ENCODE measurements at places on chromosomes 6 and 20.

DNA sequence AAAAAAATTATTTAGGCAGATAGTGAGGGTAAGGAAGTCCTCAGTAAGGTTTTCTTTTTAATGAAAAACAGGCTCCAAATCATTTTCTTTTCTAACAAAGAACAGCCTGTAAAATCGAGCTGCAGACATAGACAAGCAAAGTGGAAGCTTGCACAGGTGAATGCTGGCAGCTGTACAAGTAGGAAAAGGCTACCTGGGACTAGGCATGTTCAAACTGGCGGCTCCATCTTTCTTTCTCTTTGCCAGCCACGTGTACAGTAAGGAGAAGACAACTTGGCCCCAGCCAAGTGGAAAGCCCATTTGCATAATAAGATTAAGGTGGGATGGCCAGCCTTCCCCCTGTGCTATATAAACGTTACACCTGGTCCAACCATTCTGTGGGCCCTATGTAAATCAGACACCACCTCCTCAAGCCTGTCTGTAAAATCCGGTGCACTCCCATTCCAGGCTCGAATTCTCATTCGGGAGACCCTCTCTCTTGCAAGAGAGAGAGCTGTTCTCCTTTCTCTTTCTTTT lies 27.0 kb upstream of the SLC2A12 start:
- no peak for DNase-seq

GRCh38 chr6:144334150-144334708 lies 49.1 kb downstream of the UTRN start:
- peak; percentile 92 for DNase-seq

GRCh38 chr6:107396211-107396610 lies 63.2 kb downstream of the PDSS2 start:
- DNase-seq: no peak

GRCh38 chr6:7513529-7513928 lies 27.9 kb upstream of the DSP start:
- no peak for DNase-seq

GRCh38 chr6:129134535-129134934 lies 251.6 kb downstream of the LAMA2 start:
- DNase-seq: no peak

DNA sequence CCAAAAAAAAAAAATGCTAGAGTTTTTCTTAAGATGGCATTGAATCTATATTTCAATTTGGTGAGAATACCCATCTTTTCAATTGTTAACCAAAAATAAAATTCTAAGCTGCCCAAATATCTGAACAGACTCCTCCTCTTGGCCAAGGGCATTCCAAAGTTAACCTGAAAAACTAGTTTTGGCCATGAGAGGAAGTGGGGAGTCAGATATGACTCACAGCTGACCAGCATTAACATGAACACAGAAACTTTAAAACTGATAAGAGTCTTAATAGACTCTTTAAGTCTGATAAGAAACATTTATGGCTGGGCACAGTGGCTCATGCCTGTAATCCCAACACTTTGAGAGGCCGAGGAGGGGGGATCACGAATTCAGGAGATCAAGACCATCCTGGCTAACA lies 171.3 kb downstream of the FAXC start:
- DNase-seq: no peak
